ENCODE measurements at places on chromosomes 6 and 20. TPM values are rescaled to one million over a fixed set of nuclear protein-coding genes. Genes with fewer than 3 reads are reported as not detected.

Gene SGK1
- total RNA-seq: 20.5 TPM

Gene C20orf202
- not detected for total RNA-seq

Gene ELOVL2
- total RNA-seq: not detected

Gene CDH4
- not detected for total RNA-seq

Gene HSPA1L
- total RNA-seq: 1.5 TPM

Gene PRL
- total RNA-seq: not detected

Gene ANKEF1
- total RNA-seq: 0.79 TPM

Gene TINAG
- total RNA-seq: not detected

Gene RBBP9
- 11.1 TPM for total RNA-seq

Gene PXMP4
- 6.9 TPM for total RNA-seq

Gene DSE
- total RNA-seq: 42.8 TPM

Gene BIRC7
- total RNA-seq: 0.06 TPM

Gene CRISP3
- total RNA-seq: not detected

Gene NKAIN2
- not detected for total RNA-seq

Gene TBC1D32
- 13.1 TPM for total RNA-seq

Gene OLIG3
- total RNA-seq: 0.06 TPM

All from aortic smooth muscle cell (primary cell).